ENCODE measurements at places on chromosomes 1 and 21.
A peak's percentile ranks its signal among the peaks of the same experiment; 100 is the strongest.

DNA sequence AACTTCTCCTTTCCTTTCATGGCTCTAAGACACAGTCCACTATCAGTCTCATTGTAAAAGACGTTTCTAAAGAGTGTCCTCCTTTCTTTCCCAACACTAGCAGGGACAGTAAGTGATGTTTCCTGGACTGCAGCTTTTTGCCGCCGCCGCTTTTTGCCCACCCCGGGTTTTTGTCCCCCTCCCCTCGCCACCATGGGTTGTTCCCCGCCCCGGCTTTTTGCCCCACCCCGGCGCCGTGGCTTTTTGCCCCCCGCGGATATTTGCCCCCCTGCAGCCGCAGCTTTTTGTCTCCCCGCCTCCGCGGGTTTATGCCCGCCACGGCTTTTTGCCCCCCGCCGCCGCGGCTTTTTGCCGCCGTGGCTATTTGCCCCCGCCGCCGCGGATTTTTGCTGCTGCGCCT, 95.2 kb downstream of the TPTE start:
- DNase-seq = no peak

- DNase-seq = no peak
Measured at GRCh38 chr1:81225789-81226602, 574.7 kb upstream of the ADGRL2 start.

DNA sequence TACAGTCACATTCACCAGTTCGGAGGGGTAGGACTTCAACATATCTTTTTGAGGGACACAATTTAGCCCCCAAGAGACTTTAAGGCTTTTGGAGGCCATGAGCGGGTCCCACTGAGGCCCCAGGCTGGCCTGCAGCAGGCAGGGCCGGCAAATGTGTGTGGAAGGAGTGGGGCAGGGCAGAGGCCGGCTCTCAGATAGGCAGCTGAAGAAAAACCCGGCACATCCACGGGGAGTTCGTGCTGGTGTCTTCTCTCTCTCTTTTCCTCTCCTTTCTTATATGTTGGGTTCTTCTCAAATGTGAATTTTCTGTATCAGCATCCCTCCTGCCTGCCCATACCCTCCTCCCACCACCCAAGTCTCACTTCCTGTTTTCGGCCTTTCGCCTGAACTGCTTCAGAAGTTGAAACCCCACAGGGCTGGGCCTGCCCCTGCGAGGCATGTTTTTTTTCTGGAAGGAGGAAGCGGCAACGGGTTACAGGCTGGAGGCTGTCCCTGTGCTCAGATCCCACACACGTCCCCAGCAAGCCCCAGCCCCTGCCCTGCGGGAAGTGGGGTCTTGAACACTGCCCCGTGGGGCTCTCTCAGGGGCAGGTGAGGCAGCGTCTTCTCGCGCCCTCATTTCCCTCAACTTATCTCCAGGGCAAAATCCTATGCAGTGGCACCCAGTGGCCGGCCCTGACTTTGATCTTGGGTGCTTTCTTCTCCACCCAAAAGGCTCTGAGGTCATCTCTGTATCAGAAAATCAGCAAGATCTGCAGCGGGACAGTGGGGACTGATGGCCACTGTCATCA, 9.7 kb upstream of the UMODL1 start:
- peak; percentile 38 for DNase-seq

DNA sequence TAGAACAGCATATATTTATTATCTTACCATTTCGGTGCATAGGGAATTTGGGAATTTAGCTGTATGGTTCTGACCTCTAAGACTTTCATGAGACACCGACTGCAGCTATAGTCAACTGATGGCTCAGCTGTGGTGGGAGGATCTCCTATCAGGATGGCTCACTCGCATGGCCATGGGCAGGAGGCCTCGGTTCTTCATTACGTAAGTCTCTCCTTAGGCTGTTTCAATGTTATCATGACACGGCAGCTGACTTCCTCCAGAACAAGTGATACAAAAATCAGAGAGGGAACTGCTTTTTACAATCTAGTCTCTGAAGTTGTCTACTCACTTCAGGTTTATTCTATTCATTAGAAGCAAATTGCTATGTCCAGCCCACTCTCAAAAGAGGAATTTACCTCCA, 13.3 kb upstream of the CAPN8 start:
- no peak for DNase-seq

DNA sequence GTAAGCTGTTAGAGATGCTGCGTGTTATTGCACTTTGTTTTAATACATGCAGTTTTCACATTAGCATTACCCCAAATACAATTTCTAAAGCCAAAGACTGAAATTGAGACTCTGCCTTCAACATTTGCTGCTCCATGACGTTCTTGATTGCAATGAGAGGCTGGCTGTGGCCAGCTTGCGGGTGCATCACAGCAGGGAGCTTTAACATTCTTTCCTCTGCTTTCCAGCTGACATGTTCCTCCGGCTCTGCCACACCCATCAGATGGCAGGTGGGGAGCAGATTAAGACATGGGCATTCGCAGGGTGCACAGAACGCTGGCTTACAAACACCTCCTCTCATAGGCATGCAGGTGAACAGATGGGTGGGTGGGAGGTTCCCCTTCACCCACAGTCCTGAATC, 314.1 kb downstream of the DISC1 start:
- DNase-seq = no peak

GRCh38 chr1:150613061-150613920, 16.1 kb downstream of the ENSA start:
- peak; percentile 59 for DNase-seq

All from activated naive CD8-positive, alpha-beta T cell treated with anti-CD3 and anti-CD28 coated beads for 36 hours (primary cell).